ENCODE measurements at places on chromosomes 5 and 9.

DNA sequence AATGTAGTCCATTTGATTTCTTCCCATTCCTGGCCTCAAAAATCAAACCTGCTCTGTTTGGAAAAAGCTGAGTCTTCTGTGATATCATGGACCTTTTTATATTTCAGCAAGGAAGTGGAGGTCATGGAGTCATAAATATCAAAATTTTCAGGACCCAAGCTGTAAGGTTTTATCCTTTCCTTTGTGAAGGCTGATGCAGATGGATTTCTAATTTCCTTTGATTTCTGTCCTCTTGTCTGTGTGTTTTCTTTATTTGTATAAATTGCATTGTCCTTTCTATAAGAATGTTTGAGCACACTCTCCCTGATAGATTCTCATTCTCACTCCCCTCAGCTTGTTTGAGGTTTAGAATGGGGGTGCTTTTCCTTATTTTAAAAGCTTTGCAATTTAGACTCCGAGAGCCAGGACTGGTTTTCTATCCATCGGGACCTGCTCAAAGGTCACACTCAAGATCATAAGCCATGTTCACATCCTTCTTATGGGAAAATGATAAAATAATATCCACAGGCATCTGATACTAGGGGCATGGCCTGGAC is 127.4 kb upstream of the TMEM161B start:
- DNase-seq = no peak

GRCh38 chr9:91949392-91949945 is 559 bp downstream of the ROR2 start:
- no peak for DNase-seq

DNA sequence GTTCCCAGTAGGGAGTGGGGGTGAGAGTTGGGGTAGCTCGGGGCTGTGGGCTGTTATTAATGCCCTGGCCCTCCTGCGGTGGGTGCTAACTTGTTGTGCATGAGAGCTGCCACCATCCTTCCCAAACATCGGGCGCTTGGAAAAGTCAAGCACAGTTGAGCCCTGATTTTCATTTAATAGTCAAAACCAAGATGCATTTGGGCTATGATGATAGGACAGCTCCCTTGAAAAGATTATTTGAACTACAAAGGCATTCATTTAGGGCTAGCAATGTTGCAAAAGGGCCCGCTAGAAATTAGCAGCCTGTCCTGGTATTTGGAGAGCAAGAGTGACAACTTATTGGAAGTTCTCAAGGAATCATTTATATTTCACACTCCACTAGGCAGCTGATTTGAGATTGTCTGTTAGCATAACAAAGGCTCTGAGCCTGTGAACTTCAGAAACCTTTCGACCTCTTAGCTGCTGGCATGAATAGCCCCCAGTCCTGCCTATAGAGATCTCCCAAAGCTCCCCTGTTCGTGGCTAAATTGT is 128.2 kb upstream of the TMEM161B start:
- no peak for DNase-seq

- DNase-seq = no peak
Observed at GRCh38 chr9:126721564-126721981, 83.3 kb upstream of the ZBTB43 start.

- DNase-seq = no peak
Observed at GRCh38 chr5:52627740-52628139, 160.0 kb upstream of the ITGA1 start.

DNA sequence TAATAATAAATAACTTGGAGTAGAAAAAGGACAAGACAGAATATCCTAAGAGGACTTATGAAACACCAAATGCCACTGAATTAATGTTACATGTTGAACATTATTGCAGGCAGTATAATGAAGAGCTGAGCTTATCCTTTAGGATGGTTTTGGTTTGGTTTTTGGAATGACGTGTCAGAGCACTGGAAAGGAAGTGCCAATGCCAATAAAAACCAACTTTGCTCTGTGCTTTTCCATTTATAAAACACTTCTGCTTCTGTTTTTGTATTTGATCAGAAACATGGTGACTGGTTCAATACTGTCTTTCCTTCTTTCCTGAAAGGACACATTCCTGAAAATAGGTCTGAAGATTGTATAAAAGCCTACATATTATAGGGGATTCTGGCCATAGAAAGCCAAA is 4.2 kb downstream of the MEGF10 start:
- no peak for DNase-seq

All from AG09309 (cell line).